Non-pigmented ciliary epithelial cell (primary cell): ENCODE measurements at places on chromosomes 13 and 19.

DNA sequence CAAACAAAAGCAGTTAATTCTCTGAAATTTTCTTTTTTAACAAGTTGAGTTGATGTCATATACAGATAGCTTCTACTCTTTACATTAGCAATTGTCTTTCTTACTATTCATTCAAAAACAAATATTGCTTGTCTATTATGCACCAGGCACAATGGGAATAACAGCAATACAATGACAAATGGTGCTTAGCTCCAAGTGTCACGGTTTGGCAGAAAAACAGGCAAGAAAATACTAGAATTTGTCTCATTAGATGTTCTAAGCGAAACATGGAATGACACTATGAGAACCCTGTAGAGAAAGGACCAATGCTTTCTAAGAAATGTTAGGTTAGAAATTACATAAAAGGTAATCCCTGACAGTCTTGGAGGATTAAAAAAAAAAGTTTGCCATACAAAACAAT, 187.6 kb downstream of the PCDH9 start:
- no peak for DNase-seq

GRCh38 chr19:19335408-19336158, 15.0 kb downstream of the MAU2 start:
- no peak for DNase-seq

GRCh38 chr13:80132741-80133601, 208.0 kb downstream of the SPRY2 start:
- no peak for DNase-seq

DNA sequence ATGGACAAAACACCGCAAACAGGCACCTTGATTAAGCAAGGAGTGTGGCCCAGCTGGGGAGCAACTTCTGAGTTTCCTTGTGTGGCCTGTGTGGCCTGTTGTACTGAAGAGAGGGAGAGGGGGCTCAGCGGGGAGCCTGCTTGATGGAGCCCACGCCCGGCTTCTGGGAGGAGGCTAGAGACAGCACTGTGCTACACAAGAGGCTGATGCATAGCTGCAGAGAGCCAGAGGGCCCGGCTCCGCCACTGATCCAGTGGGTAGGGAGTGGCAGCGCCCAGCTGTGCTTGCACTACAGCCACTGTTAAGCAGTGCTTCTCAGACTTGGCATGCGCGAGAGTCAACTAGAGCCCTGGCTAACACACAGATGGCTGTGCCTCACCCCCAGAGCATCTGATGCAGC, 19.0 kb downstream of the LYL1 start:
- DNase-seq, result no peak

- no peak for DNase-seq
These were observed 43.2 kb downstream of the CCNA1 start for GRCh38 chr13:36475468-36475867.

- DNase-seq, result no peak
These were observed 56.3 kb downstream of the TNFSF13B start for GRCh38 chr13:108325863-108326262.
